Hepatocyte (in vitro differentiated cells): ENCODE measurements at places on chromosomes 16 and 17. TPM values are rescaled to one million over a fixed set of nuclear protein-coding genes. Genes with fewer than 3 reads are reported as not detected.

SDR42E2 gene
- total RNA-seq = not detected in 2 replicates

CHRNB1 gene
- total RNA-seq = 10.9 and 12.4 TPM in 2 replicates

- DNase-seq = no peak
These were observed 365.4 kb downstream of the SNX29 start for GRCh38 chr16:12341966-12342365.

GRCh38 chr17:78368348-78368747 is 8.5 kb upstream of the SOCS3 start:
- no peak for DNase-seq

REXO5 gene
- 3.6 and 9.4 TPM in 2 replicates for total RNA-seq

MYO15A gene
- total RNA-seq = 1.2 and 2.4 TPM in 2 replicates

- DNase-seq = no peak
These were observed 15.6 kb downstream of the SCNN1B start for GRCh38 chr16:23317751-23318150.

DNA sequence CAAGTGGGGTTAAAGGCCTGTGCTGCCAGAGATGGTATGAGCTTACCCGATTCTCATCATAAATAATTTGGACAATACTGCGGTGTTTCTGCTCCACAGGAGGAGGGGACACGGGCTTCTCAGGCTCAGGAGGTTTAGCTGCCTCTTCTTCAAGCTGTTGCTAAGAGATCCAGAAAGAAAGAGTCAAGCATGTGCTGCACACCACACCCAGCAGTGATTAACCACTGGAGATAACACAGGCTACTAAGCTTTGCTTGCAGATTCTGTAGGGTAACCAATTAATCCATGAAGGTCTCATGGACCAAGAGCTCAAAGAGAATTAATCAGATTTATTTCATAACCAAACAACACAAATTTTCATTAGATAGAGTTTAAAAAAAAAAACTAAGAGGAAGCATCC is 56.6 kb downstream of the NCOR1 start:
- DNase-seq = peak; percentile 6

- no peak for DNase-seq
These were observed 13.3 kb downstream of the HERPUD1 start for GRCh38 chr16:56944954-56945839.

CENPT gene
- total RNA-seq = 28.5 and 38.1 TPM in 2 replicates

GRCh38 chr17:2562162-2562858 is 31.1 kb upstream of the PAFAH1B1 start:
- no peak for DNase-seq

- DNase-seq = no peak
These were observed 8.1 kb upstream of the PMP22 start for GRCh38 chr17:15273141-15273793.

KRT32 gene
- not detected in 2 replicates for total RNA-seq

MT1M gene
- 0.60 TPM in 1 of 2 replicates, not detected in the other for total RNA-seq

PPP4C gene
- 107 and 123 TPM in 2 replicates for total RNA-seq

VAT1L gene
- total RNA-seq = 3.1 and 5.2 TPM in 2 replicates

DNA sequence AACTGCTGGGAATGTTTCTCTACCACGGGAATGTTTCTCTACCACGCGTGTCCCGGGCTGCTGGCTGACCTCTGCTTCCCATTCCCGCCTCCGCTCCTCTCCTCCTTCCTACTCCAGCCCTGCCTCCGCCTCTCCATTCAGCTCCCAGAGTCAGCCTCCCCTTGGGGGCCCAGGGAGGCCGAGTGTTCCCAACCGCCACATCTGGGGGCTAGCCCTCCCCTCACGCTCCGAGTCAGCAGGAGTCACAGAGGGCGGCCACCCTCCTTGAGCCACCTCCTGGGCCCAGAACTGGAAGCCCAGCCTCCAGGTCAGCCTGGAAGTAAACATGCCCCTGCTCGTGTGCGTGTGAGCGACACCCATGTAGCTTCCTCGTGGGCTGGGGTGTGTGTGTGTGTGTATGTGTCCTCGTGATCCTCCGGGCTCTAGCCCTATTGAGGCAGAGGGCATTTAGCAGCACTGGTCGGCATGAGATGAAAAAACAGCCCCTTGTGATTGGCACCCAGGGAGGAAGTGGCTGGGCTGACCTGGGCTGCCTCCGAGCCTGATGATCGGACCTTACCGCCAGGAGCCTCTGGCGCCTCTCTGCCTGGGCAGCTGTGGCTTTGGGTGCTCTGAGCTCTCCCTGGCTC is 7.3 kb downstream of the CYGB start:
- DNase-seq = peak; percentile 59

TP53TG3B gene
- not detected in 2 replicates for total RNA-seq

GRCh38 chr17:46903762-46904672 is 18.9 kb upstream of the GOSR2 start:
- DNase-seq = no peak

GRCh38 chr17:78276098-78276887 is 44.9 kb downstream of the TMEM235 start:
- DNase-seq = peak; percentile 11

DNA sequence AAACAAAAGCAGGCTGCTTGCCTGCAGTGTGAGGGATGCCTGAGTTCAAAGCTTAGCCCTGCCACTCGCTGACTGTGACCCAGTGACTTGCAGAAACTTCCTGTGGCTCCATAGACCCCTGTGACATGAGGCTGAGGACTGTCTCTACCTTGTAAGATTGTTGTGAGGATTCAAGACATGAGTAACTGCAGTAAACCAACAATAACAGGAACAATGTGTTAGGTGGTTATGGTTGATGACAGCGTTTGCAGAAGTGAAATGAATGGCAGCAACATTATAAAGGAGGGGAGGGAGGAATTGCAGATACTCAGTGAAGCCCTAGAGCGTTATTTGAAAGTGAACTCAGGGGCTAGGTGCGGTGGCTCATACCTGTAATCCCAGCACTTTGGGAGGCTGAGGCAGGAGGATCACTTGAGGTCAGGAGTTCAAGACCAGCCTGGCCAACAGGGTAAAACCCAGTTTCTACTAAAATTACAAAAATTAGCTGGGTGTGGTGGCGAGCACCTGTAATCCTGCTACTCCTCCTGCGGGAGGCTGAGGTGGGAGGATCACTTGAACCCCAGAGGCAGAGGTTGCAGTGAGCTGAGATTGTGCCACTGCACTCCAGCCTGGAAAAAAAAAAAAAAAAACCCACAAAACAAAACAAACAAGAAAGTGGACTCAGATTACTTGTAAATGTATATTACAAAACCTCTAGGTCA is 33.5 kb upstream of the EMP2 start:
- DNase-seq = no peak

GRCh38 chr17:69779378-69780214 is 295.4 kb upstream of the KCNJ16 start:
- no peak for DNase-seq

- no peak for DNase-seq
These were observed 2.3 kb upstream of the SHISA6 start for GRCh38 chr17:11238705-11239104.

GRCh38 chr16:76784530-76784929 is 406.5 kb upstream of the MON1B start:
- DNase-seq = no peak

- no peak for DNase-seq
These were observed 417.5 kb downstream of the CDH11 start for GRCh38 chr16:64704386-64704785.
